ENCODE measurements at places on chromosomes 2 and 18.
A peak's percentile ranks its signal among the peaks of the same experiment; 100 is the strongest.

- no peak for DNase-seq
Observed at GRCh38 chr2:24343225-24343882, 17.0 kb downstream of the ITSN2 start.

DNA sequence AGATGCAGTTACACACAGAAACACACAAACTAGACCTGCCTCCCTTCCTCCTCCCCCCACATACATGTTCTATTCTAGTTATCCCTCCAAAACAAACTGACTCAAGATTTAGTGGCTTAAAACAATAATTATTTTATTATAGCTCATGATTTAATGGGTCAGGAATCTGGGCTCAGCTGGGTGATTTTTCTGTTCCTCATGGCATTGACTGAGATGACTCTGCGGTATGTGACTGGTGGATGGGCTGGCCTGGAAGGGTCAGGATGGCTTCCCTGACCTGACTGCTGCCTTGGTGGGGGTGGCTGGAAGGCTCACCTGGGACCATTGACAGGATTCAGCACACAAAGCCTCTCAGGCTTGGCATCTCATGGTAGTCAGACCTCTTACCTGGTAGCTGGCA lies 33.7 kb upstream of the NTSR2 start:
- DNase-seq = no peak

GRCh38 chr2:9675415-9676351 lies 44.9 kb upstream of the YWHAQ start:
- DNase-seq = peak; percentile 54

GRCh38 chr2:26875808-26876207 lies 27.9 kb downstream of the DPYSL5 start:
- DNase-seq = no peak

DNA sequence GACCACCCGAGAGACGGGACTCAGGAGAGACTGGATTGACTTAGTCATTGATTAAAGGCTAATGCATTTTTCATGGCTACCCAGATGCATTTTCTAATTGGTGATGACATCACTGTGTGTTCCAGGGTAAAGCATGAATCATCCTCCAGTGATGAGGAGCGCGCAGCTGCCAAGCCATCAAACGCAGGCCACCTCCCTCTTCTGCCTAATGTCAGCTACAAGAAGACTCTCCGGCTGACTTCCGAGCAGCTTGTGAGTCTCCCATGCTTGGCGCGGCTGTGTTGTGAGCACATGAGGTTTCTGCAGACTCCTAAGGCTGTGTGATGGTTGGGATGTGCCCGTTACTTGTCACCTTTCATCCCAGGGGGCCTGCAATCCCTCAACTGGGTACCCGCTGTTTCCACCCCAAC lies 56.4 kb downstream of the LPIN1 start:
- no peak for DNase-seq

- no peak for DNase-seq
Observed at GRCh38 chr2:207871911-207872310, 102.2 kb upstream of the FZD5 start.

- no peak for DNase-seq
Observed at GRCh38 chr2:172305066-172305465, 122.3 kb upstream of the ITGA6 start.

GRCh38 chr2:15584767-15585469 lies 6.8 kb upstream of the DDX1 start:
- DNase-seq = peak; percentile 11

- no peak for DNase-seq
Observed at GRCh38 chr2:16861530-16861929, 195.9 kb upstream of the CYRIA start.

DNA sequence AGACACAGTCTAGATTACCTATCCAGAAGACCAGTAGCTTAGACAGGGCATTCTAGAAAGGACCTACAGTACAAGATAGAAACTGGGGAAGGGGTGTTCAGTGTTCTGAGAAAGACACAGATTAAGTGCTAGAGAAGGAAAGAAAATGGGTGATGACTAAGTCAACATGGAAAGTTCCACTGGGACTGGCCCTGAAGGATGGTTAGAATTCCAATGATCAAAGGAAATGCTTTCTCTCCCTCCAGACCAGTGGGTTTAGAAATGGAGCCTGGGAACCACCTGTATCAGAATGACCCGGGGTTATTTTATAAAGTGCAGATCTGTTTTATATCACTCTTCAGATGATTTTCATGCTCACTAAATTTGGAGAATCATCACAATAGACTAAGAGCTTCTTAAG lies 5.8 kb upstream of the COLEC12 start:
- no peak for DNase-seq

- no peak for DNase-seq
Observed at GRCh38 chr2:40384714-40385113, 67.2 kb downstream of the SLC8A1 start.

DNA sequence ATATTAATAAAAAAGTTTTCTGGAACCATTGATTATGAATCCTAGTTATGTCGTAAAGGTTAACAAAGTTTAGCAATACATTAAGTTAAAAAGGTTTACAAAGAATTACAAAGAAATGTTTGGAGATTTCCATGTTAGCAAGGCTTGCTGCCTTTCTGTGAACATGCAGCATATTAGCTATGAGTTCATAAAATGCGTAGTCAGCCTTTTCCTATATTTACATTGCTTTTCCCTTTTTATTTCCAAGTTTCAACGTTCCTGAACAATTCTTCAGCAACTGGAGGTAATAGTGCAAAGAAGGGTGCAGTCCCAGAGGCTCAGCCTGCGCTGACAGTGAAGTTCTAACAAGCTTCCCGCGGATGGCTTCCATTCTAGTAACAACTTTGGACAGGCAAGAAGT lies 51.6 kb downstream of the WDSUB1 start:
- no peak for DNase-seq

GRCh38 chr2:12669036-12669435 lies 47.7 kb upstream of the TRIB2 start:
- no peak for DNase-seq

GRCh38 chr18:56632070-56633022 lies 6.0 kb downstream of the TXNL1 start:
- no peak for DNase-seq

DNA sequence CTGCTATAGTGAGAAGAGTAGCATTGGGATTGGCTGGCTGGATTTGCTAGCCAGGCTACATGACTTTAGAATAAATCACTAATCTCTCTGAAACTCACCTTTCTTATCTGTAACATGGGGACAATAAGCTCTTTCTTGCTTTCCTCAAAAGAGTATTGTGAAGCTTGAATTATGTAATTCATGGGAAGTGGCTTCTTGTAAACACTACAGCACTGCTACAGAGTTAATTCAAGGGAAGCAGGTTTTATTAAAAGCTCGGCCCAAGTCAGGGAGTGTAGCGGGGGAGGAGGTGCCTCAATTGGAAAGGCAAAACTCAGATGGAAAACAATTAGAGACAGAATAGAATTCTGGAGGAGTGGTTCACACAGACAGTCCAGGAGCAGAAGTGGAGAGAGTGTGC lies 100.9 kb upstream of the CELF4 start:
- no peak for DNase-seq

DNA sequence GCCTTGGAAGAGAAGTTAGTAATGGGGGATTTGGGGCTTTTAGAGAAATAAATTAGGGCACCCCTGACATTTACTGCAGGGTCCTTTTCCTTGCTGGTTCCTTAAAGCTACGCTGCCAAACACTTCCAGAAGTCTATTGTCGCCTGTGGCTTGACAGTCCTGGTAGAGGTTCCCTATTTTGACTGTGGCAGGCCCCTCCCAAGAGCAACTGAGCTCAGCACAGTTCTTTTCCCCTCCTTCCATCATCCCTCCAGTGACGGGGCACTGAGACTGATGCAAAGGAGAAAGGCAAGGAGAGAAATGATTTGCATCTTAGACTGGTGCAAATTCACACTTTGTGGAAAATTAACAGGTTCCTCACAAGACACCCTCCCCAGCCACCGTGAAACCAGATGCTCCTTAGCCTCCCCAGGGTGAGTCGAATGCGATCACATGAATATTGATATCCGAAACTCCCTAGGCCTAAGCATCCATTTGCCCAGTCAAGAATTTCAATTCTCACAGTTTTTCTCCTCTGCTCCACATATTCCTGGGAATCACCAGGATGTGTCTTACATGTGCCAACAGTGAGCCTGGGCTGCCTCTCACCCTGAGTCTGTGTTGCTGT lies 45.4 kb downstream of the RABL2A start:
- DNase-seq = no peak

GRCh38 chr18:48539406-48540250 lies 797 bp downstream of the CTIF start:
- DNase-seq = no peak

- no peak for DNase-seq
Observed at GRCh38 chr2:174615871-174616436, 18.4 kb upstream of the WIPF1 start.

DNA sequence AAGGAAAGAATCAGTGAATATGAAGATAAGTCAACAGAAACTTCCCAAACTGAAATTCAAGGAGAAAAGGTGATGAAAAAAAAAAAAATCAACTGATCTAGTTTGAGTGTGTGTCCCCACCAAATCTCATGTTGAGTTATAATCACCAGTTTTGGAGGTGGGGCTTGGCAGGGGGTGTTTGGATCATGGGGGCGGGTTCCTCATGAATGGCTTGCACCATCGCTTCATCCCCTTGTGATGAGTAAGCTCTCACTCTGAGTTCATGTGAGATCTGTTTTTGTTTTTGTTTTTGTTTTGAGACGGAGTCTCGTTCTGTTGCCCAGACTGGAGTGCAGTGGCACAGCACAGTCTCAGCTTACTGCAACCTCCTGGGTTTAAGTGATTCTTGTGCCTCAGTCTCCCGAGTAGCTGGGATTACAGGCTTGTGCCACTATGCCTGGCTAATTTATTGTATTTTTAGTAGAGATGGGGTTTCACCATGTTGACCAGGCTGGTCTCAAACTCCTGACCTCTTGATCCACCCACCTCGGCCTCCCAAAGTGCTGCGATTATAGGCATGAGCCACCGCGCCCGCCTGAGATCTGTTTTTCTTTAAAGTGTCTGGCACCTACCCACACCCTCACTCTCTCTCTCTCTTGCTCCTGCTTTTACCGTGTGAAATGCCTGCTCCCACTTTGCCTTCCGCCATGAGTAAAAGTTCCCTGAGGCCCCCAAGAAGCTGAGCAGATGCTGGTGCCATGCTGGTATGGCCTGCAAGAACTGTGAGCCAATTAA lies 4.0 kb upstream of the SLC66A2 start:
- DNase-seq = no peak

DNA sequence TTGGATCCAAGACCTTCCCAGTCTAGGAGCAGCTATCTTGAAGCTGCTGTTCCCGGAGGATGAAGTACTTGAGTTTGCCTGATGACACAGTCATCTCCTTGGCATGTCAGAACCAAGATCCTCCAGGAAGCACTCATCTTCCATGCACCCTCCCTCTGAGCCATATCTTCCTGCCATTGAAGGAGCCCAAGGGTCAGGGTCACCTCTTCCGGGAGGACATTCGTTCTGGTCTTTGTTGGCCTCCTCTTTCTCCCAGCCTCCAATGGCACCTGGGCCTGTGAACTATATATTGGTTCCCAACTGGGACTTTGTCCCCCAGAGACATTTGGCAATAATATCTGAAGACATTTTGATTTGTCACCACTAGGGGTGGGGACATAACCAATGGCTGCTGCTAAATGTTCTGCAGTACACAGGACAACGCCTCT lies 4.2 kb upstream of the MYO7B start:
- no peak for DNase-seq

DNA sequence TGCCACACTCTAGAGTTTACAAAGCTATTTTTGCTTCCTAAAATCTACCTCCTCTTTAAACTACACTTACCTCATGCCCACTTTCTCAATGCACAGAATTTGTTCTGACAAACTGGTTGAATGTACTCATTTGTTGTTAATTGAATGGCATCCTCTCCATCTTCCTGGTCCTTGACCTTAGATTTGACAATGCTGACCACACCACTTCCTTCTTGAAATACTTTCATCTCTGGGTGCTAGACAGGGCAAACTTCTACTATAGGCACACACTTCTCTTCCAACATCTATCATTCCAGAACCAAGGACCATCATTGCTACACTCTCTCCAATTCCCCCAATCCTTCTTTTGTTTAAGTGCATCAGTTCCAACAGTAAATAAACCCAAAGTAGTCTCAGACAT lies 22.3 kb downstream of the ARL5A start:
- DNase-seq = no peak

DNA sequence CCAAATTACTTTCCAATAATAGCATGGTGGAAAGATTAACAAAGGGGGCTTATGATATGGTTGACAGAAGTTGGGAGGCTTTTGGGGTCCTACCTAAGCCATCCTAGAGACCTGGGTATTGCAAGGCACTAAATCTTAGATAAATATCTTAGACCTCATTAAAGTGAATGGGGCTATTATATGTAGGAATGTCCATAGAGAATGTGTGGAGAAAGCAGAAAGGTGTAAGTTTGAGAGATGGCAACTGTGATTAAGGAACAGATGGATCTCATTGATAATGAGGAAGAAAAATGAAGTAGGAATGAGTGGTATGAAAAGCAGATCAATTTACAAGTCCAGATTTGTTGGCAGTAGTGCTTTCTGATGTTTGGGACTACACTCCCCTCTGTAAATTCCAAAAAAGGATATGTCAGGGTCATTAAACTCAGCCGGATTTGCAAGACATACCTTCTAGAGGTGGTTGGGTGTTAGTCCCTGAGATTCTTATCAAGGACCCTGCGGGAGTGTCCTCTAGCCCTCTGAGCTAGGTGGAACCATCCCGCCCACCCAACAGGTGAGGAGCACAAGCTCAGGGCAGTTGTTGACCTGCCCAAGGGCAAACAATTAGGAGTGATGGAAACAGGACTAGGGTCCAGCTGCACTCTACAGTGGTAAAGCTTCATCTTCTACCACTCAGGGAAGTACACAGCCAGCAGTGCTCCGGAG lies 12.1 kb downstream of the TCF7L1 start:
- no peak for DNase-seq

DNA sequence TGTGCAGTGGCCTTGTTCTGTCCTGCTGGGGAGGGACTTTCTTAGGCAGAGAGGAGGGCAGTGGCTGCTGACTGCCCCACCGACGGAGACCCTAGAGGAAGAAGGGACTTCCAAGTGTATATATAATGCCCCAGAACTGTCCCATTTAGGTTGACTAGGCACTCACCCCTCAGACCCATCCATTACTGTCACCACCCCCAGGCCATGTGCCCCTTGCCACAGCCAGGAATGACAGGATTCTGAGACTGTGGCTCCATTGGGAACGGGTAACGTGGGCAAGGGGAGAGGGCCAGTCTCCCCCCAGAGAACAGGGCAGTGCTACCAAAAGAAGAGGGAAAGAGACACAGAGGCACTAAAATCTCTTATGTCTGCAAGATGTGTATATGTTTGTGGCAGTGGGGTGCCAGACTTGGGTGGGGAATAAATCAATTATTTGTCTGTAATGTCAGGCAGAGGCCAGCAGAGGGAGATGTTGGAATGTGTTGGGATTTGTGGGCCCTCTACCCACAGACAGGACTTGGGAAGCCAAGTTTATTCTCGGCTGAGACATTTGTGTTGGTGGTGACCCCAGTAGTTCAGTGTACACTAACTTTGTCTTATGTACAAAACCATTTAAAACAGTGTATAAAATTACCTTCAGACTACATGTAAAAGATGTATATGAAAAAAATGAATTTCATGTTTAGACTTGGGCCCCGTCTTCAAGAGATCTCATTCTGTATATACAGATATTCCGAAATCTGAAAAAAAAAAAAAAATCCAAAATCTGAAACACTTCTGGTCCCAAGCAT lies 24.0 kb upstream of the TMEM37 start:
- peak; percentile 42 for DNase-seq
